Activated naive CD8-positive, alpha-beta T cell treated with anti-CD3 and anti-CD28 coated beads for 36 hours (primary cell): ENCODE measurements at places on chromosomes 2 and 18. TPM values are rescaled to one million over a fixed set of nuclear protein-coding genes. Genes with fewer than 3 reads are reported as not detected.

GRCh38 chr2:99677814-99678213 lies 188.0 kb upstream of the REV1 start:
- DNase-seq: no peak

The LRRTM4 gene
- total RNA-seq: not detected

The FEV gene
- not detected for total RNA-seq

DNA sequence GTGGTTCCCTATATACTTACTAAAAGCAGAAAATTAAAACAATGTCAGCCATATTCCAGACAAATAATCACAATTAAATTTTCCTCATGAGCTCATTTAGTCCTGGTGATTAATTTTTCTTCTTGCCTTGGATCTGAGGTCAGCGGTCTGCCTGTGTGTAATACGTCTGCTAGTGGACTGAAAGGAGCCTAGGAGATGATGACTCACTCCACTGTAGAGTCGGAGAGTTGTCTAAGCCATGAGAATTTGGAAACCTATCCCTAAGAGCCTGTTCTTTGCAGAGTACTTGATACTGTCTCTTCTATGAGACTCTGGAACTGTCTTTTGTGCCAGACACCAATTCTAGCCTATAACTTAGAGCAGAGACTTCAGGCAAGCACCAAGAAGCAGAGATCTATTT lies 94.2 kb upstream of the RAB27B start:
- no peak for DNase-seq

The CHRND gene
- total RNA-seq: not detected
